ENCODE measurements at places on chromosomes 12 and 14.

GRCh38 chr14:23385642-23386265 lies 8.9 kb downstream of the CMTM5 start:
- no peak overlapping the region for H3K27ac ChIP-seq
- peaks cover 13% of the 10 kb centered on the region for H3K27me3 ChIP-seq
- no peak overlapping the region for H3K4me3 ChIP-seq

DNA sequence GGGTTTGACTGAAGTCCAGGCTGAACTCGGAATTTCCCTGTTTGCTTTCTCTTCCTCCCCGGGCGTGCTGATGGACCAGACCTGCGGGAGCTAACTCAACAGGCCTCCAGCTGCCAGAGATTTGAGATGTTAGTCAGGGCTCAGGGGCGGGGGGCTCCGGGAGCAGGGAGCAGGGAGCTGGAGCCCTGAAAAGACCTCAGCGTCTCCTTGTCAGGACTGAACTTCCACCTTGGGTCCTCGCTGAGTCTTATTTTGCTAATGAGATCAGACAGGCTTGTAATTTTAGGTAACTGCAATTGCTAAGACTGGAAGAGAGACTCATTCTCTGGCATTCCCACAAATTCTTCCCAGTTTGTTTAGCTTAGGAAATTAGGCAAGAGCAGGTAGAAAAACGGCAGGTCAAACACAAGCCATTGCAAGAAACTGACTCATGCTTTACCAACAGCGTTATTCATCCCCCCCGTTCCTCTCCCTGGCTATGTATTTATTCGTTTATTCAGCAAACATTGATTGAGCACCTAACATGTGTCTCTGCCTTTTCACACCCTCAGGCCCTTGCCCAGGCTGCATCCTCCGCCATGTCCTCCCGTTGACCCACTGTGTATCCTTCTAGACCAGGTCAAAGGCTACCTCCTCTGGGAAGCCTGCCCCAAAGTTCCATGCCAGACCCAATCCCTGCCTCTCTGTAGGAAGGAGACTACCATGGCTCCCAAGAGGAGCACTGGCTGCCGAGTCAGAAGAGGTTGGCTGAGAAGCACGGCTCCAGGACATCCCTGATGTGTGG lies 80.4 kb upstream of the DIO3 start:
- H3K4me1 ChIP-seq: no peaks in the 10 kb centered on the region
- H3K27me3 ChIP-seq: peaks cover 53% of the 10 kb centered on the region
- H3K36me3 ChIP-seq: no peaks in the 10 kb centered on the region
- no peak for DNase-seq

DNA sequence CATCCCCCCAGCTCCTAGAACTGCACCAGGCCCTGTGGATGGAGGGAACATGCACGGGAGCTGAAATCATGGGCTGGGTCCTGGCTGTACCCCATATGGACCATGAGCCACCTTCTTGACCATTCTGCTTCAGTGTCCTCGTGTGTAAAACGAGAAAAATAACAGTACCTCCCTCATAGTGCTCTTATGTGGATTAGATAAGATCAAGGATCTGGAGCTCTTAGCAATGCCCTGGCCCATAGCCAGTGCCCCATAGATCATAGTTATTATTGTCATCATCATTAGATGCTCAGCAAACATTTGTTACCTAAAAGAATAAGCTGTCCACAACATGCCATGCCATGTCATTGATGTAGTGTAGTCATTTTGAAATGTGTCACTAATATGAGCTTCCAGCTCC lies 71.3 kb downstream of the SYNE3 start:
- no peaks in the 10 kb centered on the region for H3K36me3 ChIP-seq
- H3K27me3 ChIP-seq: no peaks in the 10 kb centered on the region
- peaks cover 2% of the 10 kb centered on the region for H3K4me1 ChIP-seq
- no peak overlapping the region for H3K4me3 ChIP-seq
- DNase-seq: no peak
- H3K27ac ChIP-seq: no peak overlapping the region

DNA sequence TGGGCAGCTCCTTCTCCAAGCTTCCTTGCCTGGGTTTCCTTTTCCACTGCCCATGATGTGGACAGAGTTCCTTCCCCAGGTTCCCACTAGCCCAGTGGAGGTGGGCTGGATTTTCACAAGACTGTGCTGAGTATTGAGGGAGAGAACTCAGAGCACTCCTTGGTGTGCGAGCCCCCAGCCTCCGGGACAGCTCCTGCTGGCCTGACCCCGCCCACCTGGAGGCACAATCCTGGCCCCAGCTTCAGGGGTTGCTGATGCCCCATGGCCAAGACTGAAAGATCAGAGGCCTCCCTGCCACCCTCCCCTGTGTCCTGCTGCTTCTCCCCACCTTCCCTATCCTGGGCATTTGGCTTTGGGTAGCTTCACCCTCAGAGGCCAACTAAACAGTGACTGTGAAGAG lies 7.7 kb downstream of the KCNH3 start:
- DNase-seq: no peak
- H3K4me3 ChIP-seq: no peak overlapping the region
- no peaks in the 10 kb centered on the region for H3K4me1 ChIP-seq
- H3K36me3 ChIP-seq: no peaks in the 10 kb centered on the region
- no peak overlapping the region for H3K27ac ChIP-seq
- H3K27me3 ChIP-seq: peaks cover 38% of the 10 kb centered on the region

- H3K4me3 ChIP-seq: no peak overlapping the region
- H3K27me3 ChIP-seq: no peaks in the 10 kb centered on the region
- no peak for DNase-seq
- H3K4me1 ChIP-seq: no peaks in the 10 kb centered on the region
Observed at GRCh38 chr14:104431929-104432541, 147.5 kb upstream of the C14orf180 start.

GRCh38 chr12:28988325-28988704 lies 160.8 kb upstream of the FAR2 start:
- H3K4me1 ChIP-seq: no peaks in the 10 kb centered on the region
- H3K27me3 ChIP-seq: no peaks in the 10 kb centered on the region
- DNase-seq: no peak
- H3K4me3 ChIP-seq: no peak overlapping the region
- no peak overlapping the region for H3K27ac ChIP-seq

GRCh38 chr14:104843442-104844305 lies 21.4 kb upstream of the CEP170B start:
- DNase-seq: no peak
- peaks cover 61% of the 10 kb centered on the region for H3K27me3 ChIP-seq
- no peaks in the 10 kb centered on the region for H3K36me3 ChIP-seq
- H3K27ac ChIP-seq: no peak overlapping the region
- H3K4me3 ChIP-seq: no peak overlapping the region
- no peaks in the 10 kb centered on the region for H3K4me1 ChIP-seq

GRCh38 chr14:103801459-103801858 lies 45.9 kb downstream of the PPP1R13B start:
- H3K4me1 ChIP-seq: no peaks in the 10 kb centered on the region
- H3K27me3 ChIP-seq: no peaks in the 10 kb centered on the region
- no peak overlapping the region for H3K4me3 ChIP-seq
- no peak for DNase-seq

DNA sequence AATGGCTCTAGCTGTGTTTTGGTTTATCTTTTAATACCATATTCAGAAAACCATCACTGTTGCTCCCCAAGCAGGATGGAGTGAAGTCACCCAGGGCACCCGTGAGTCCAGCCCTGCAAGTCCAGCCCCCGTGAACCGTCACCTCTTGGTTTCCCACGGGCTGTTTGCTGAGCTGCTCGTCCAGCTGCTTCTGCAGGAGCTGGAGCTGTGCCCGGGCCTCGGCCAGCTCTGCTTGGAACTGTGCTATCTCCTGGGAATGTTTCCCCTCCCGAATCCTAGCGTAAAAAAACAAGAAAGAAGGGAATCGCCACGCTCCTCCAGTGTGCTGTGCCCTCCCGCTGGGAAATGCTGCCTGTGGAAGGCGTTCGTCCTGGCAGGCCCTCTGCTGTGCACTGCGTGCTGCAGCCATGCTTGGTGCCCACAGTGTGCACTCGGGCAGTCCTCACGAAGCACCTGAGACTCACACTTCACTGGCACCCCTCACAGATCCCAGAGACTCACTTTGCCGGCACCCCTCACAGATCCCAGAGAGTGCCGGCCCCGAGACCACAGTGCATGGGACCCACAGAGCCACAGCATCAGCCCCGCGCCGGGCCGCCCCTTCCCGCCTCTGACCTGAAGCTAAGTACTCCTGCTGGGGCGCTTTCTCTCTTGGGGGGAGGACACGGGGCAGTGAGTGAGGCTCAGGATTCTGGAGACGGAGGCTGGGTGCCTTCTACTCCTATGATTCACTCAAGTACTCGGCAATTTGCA lies 15.4 kb upstream of the ANKLE2 start:
- no peaks in the 10 kb centered on the region for H3K36me3 ChIP-seq
- H3K4me3 ChIP-seq: no peak overlapping the region
- no peak for DNase-seq
- no peaks in the 10 kb centered on the region for H3K27me3 ChIP-seq
- H3K27ac ChIP-seq: no peak overlapping the region

DNA sequence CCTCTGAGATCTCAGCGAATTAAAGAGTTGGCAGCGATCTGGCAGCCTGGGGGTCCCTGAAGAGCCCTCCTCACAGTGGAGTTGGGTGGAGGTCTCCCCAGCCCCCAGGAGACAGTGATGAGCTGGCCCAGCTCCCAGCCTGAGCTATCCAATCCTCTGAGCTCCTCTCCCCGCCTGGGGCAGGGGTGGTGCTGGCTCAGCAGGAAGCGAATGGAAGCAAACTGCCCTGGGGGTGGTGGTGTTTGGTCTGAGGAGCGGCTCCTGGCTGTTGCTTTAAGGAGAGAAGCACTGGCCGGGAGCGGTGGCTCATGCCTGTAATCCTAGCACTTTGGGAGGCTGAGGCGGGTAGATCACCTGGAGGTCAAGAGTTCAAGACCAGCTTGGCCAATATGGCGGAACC lies 19.5 kb upstream of the MEG3 start:
- H3K4me3 ChIP-seq: no peak overlapping the region
- no peak for DNase-seq
- H3K27me3 ChIP-seq: peaks cover 45% of the 10 kb centered on the region
- no peak overlapping the region for H3K27ac ChIP-seq

DNA sequence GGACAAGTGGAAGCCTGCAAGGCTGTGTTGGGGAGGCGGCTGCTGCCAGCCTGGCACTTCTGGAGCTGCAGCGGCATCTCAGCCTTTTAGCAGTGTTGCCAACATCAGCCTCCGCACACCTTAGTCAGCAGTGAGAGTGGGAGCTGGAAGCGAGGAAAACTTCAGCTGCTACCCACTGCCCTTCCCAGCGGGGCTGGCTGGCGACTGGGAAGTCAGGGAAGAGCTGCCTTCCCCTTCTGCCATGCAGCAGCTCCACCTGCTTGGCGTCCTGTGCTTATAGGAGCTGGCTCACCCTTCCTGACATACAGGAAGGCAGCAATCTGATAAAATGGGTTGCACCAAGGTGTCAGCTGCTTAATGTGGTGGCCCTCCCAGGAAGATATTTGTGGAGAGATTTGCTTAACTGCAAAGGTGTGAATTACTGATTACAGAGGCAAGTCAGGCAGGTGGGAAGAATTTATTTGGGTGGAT lies 15.4 kb upstream of the PLEKHG3 start:
- no peak overlapping the region for H3K4me3 ChIP-seq
- no peak overlapping the region for H3K27ac ChIP-seq
- DNase-seq: no peak
- H3K36me3 ChIP-seq: no peaks in the 10 kb centered on the region

DNA sequence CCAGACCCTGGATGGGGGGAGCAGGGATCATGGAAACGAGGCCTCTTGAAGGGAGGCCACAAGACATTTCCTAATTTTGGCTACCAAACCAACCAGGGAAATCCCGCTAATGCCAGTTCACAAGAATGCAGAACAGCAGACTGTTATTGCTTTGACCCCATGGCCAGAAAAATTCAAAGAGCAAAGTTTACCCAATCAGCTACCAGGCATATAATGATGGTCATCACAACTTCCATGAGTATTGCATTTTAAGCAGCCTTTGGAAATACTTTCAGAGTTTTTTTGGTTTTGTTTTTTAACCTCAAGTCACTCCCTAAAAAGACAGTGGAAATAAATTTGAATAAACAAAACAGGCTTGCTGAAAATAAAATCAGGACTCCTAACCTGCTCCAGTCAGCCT lies at the start of gene IL25:
IL25 (plus strand) TSS at position 301 of the 400 bp plus-strand sequence.
- no peaks in the 10 kb centered on the region for H3K4me1 ChIP-seq
- H3K27me3 ChIP-seq: no peaks in the 10 kb centered on the region
- no peak within 1 kb of the TSS for H3K4me3 ChIP-seq
- no peak within 1 kb of the TSS for H3K27ac ChIP-seq
- H3K36me3 ChIP-seq: no peaks in the 10 kb centered on the region

DNA sequence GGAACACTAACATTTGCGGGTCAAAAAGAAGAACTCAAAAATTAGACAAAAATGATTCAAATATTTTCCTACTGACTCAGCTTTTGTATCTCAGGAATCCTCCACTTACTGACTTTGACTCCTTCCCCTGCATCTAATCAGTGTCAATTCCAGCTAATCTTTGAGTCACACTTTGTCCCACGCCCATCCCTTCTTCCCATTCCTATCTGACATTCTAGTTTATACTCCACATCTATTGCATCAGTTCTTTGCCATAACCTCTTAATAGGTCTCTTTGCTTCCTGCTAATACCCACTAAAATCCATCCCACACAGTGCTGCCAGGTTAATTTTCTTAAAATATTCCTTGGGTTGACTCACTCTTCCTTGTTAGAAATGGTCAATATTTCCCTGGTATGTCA lies 19.1 kb downstream of the BBS10 start:
- no peak overlapping the region for H3K27ac ChIP-seq
- no peak overlapping the region for H3K4me3 ChIP-seq
- H3K27me3 ChIP-seq: no peaks in the 10 kb centered on the region
- no peak for DNase-seq
- no peaks in the 10 kb centered on the region for H3K36me3 ChIP-seq

GRCh38 chr14:68774771-68775613 lies 17.9 kb downstream of the ZFP36L1 start:
- H3K27me3 ChIP-seq: no peaks in the 10 kb centered on the region
- no peak for DNase-seq
- no peaks in the 10 kb centered on the region for H3K36me3 ChIP-seq
- H3K4me3 ChIP-seq: no peak overlapping the region

GRCh38 chr14:78902010-78902623 lies 731.9 kb downstream of the NRXN3 start:
- no peak overlapping the region for H3K27ac ChIP-seq
- no peaks in the 10 kb centered on the region for H3K4me1 ChIP-seq

DNA sequence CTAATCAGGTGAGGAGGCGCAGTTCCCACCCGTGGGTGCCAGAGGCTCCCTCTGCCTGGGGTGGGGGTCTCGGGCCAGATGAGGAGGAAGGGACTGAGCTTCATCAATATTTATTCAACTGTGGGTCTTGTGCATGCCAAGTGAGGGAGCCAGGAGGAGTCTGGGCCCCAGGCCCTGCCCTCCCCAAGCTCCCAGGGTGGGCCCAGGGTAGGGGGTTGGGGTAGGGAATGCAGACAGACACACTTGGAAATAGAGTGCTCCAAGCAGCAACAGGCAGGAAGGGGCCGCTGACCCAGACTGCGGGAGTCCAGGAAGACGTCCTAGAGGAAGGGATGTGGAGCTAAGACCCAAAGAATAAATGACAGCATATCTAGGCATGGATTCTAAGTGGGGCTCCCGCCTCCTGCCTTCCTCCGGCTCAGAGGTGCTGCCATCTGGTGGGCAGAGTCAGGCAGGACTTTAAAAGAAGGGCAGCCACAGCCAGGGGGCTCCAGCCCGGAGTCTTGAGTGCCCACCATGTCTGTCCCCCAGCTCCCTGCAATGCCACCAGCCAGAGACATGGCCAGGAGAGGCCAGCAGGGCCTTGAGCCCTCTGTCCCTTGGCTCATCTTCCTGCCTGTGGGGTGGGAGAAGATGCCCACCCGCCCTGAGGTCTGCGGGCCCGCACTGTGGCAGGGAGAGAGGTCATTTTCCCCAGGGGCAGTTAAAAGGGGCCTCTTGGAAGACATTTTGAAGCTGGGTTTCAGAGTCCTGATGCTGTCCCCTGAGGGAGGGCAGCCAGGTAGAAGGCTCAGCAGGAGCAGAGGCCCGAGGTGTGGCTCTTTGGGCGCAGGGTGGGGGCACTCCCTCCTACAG lies 70.1 kb downstream of the PHETA1 start:
- H3K36me3 ChIP-seq: no peaks in the 10 kb centered on the region
- H3K27ac ChIP-seq: no peak overlapping the region
- peak; percentile 15 for DNase-seq
- H3K4me3 ChIP-seq: no peak overlapping the region
- no peaks in the 10 kb centered on the region for H3K4me1 ChIP-seq
- H3K27me3 ChIP-seq: no peaks in the 10 kb centered on the region

All from MM.1S (cell line).